ENCODE measurements at places on chromosomes 7 and 10.
A peak's percentile ranks its signal among the peaks of the same experiment; 100 is the strongest.

GRCh38 chr10:11448190-11448544 lies 163.3 kb downstream of the USP6NL start:
- DNase-seq = no peak

- DNase-seq = no peak
Measured at GRCh38 chr10:128963211-128964099, 503.6 kb upstream of the MGMT start.

- DNase-seq = no peak
Measured at GRCh38 chr10:124728071-124728829, 15.9 kb downstream of the FAM53B start.

DNA sequence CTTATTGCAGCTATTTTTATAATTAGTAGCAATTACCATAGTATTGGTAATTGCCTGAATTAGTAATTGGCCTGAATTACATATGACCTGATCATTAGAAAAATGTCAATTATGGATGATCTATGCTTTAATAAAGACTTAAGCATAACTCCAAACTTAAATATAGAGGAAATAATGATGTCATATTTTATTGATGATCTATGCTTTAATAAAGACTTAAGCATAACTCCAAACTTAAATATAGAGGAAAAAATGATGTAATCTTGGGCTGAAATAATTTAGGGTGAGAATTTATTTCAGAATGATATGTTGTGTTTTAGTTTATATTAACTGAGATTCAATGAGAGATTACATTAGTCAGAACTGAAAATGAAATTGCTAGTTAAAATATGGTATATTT lies 266.0 kb upstream of the DKK1 start:
- no peak for DNase-seq

- no peak for DNase-seq
Measured at GRCh38 chr7:2490181-2490651, 14.0 kb upstream of the GRIFIN start.

- DNase-seq = no peak
Measured at GRCh38 chr7:85164376-85164775, 22.5 kb downstream of the SEMA3D start.

GRCh38 chr7:97117035-97117371 lies 495 bp upstream of the SDHAF3 start:
- DNase-seq = no peak

GRCh38 chr10:103584216-103585010 lies 90.9 kb downstream of the NEURL1 start:
- DNase-seq = peak; percentile 88

- DNase-seq = no peak
Measured at GRCh38 chr10:132376394-132376851, 20.6 kb upstream of the PWWP2B start.

- DNase-seq = no peak
Measured at GRCh38 chr7:118312966-118313365, 88.5 kb downstream of the ANKRD7 start.

DNA sequence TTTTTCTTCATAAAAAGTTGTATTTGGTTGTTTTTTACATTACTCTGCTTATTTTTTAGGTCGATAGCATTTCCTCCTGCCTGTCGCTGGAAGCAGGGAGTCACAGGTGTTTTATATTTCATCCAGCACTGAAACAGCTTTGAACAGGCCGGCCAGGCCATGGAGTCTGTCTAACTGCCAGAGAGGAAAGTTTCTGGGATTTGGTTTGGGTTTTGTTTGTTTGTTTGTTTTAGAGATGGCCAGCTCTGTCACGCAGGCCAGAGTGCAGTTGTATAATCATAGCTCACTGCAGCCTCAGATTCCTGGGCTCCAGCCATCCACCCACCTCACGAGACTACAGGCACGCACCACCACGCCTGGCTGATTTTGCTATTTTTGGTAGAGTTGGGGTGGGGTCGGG lies 23.4 kb downstream of the PROSER2 start:
- DNase-seq = no peak

- no peak for DNase-seq
Measured at GRCh38 chr10:43214071-43214955, 52.6 kb downstream of the RASGEF1A start.

- DNase-seq = no peak
Measured at GRCh38 chr10:28807760-28808613, 130.7 kb downstream of the BAMBI start.

DNA sequence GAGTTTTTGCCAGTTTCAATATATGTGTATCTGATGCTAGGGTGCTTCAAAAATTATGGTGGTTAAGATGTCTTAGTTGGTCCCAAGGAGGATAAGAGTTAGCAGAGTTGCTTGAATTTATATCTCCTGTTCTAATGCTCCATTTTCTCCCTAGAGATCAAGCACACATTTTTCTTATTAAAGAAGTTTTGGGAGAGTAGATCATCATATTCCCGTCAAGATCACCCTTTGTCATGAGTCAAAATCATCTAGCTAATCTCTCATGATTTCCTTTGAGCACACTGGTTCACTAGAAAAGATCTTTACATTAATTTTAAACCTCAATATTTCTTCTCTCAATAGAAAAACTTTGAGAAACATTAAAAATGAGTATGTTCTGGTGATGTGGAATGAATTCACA lies 429.9 kb upstream of the SEMA3A start:
- DNase-seq = no peak

GRCh38 chr10:97849103-97849686 lies 448 bp upstream of the GOLGA7B start:
- peak; percentile 34 for DNase-seq

DNA sequence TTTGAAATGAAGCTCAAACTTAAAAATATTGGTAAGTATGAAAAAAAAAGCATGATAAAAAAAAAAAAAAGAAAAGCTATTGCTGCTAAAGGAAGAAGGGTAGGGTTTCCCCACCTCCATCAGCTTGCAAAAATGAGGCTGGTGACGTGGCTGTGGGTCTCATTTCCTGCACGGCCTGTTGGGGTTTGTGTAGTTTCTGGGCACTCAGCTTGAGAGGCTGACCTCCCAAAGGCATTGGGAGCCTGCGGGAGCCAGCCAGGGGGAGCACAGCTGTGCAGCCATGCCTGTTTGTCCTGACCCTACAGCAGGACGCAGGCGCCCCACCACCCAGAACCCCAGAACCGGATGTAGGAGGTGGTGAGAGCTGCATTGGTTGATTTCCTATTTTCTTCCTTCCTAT lies 48.8 kb upstream of the CARD11 start:
- peak; percentile 81 for DNase-seq

- no peak for DNase-seq
Measured at GRCh38 chr7:125847692-125848091, 918.1 kb upstream of the POT1 start.

GRCh38 chr7:25831062-25831691 lies 320.8 kb upstream of the NFE2L3 start:
- no peak for DNase-seq

- DNase-seq = no peak
Measured at GRCh38 chr7:124084024-124084423, 51.2 kb upstream of the TMEM229A start.

- DNase-seq = peak; percentile 7
Measured at GRCh38 chr7:39700932-39701331, 77.6 kb downstream of the RALA start.

DNA sequence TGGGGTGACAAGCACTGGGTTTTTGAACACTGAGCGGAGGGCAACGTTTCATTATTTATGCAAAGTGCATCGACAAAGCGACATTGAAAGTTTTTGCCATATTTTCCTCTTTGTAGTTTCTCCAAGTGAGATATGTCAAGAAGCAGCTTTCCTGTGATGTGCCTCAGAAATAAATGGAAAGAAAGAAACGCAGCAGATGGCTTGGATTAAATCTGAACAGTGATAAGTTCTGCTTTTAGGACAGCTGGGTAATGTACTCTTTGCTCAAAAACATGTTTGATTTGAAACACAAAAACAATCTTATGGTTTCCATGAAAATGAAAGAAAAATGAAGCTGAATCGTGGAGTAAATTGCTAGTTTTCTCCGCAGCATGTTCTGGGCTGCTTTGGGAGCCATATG lies 166.3 kb downstream of the PTPRN2 start:
- no peak for DNase-seq

DNA sequence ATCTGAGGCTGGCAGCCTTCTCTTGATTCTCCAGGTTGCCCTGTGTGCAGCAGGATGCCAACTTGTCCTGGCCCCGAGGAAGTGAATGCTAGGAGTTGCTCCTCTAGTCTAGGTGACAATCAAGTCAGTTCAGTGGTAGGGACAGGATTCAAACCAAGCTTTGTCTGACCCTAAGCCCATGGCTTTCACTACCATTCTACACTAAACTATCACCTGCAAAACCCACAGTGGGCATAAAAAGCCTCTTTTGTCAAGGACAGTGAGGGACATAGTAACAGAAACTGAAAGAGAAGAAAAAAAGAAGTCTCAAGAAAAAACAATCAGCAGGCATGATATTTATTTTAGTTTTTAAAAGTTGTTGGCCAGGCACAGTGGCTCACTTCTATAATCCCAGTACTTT lies 33.5 kb downstream of the KCNMA1 start:
- no peak for DNase-seq

GRCh38 chr7:130940326-130940725 lies 206.3 kb upstream of the KLF14 start:
- DNase-seq = no peak

- peak; percentile 5 for DNase-seq
Measured at GRCh38 chr7:102061981-102062390, 224.7 kb upstream of the SH2B2 start.

GRCh38 chr7:50309721-50310120 lies 5.2 kb downstream of the IKZF1 start:
- DNase-seq = peak; percentile 34

DNA sequence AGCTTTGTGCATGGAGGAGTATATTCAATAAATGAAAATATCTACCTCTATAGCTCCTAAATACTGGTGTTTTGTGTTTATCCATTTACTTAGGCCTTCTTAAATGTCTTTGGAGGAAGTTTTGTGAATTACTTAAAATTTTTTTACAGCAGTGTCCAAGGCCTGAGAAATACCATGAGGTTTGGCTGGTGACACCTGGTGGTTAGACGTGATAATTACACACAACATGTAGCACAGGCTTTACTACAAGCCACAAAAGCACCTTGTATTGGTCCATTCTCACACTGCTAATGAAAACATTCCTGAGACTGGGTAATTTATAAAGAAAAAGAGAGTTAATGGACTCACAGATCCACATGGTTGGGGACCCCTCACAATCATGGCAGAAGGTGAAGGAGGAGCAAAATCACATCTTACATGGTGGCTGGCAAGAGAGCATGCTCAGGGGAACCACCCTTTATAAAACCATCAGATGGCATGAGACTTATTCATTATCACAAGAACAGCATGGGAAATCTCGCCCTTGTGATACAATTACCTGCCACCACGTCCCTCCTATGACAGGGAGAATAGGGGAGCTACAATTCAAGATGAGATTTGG lies 20.6 kb downstream of the HYAL4 start:
- peak; percentile 63 for DNase-seq

GRCh38 chr10:70578371-70578947 lies 24.1 kb downstream of the PRF1 start:
- peak; percentile 58 for DNase-seq

GRCh38 chr10:48414778-48415177 lies 108.3 kb downstream of the MAPK8 start:
- DNase-seq = no peak

GRCh38 chr10:23055424-23056185 lies 39.8 kb upstream of the MSRB2 start:
- DNase-seq = no peak

DNA sequence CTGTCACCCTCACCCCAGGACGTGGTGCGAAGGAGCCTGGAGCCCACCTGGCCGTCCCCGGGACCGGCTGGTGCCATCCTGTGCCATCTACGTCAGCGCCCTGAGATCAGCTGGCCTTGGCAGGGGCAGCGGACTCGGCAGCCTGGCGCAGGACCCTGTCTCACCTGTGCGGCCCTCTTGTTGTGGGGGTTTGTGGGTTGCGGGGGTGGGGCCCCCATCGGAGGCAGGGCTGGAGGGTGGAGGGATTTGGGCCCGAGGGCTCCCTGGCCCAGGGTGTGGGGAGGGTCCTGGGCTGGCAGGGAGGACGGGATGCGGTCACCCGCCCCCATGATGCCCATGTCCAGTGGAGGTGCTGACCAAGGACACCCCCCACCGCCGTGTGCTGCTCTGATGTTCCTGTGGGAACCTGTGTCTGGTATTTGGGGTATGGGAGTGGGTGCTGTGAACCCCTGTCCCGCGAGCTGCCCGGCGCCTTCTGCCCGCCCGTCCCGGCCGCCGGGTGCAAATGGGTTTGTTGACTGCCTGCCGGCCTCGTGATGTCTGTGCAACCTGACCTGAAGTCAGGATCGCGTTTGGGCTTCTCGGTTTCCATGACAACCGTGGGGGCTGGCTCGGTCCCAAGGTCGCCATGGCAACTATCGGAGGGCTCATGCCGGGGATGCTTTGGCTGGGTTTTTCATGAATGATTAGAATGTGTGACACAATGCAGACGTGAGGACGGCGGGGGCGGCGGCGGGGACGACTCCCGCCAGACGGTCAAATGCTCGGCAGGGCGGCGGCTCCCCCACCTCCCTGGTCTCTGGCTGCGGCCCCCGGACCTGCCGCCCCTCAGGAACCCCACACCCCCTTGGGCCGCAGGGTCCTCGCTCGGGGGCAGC lies 7.3 kb downstream of the MAFK start:
- DNase-seq = no peak

DNA sequence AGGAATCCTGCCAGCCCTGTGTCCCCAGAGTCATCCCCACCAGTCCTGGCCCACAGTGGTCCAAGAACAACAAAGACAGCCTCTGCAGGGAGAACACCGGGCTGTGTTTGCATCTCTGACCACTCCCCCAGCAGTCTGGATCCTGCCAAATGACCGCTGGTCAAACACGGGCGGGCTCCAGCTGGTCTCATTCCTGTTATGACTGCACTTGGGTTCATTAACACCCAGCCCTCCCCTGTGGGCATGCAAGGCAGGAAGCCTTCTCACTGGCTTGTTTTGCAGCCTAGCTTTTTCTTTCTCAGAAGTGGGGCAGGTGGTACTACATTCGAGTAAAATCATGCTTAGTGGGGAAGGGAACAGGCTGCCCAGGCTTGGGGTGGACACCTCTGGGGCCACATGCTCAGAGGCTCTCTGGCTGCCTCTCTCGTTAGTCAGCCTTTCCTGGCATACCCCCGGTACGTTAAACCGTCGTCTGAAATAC lies 190.0 kb downstream of the PLXNA4 start:
- no peak for DNase-seq

DNA sequence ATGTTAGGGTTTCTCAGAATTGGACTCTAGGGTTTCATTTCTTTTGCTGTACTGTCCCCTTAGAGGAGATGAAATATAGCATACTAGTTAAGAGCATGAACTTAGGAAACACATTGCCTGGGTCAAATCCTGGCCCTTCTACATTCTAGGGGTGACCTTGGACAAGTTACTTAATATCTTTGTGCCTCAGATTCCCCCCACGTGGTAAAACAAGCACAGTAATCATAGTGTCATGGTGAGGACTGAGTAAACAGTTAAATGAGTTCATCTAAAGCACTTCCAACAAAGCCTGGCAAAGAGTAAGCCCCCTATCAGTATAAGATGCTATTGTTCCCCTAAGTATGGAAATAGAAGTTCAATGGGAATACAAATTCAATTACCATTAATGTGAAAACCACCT lies 5.1 kb downstream of the DPY19L1 start:
- no peak for DNase-seq

- DNase-seq = no peak
Measured at GRCh38 chr7:69880840-69881239, 282.6 kb downstream of the AUTS2 start.

GRCh38 chr10:119143657-119144056 lies 21.9 kb downstream of the SFXN4 start:
- no peak for DNase-seq

- no peak for DNase-seq
Measured at GRCh38 chr10:127275793-127276450, 79.5 kb upstream of the INSYN2A start.
